ENCODE measurements at places on chromosomes 7 and 10. TPM values are rescaled to one million over a fixed set of nuclear protein-coding genes. Genes with fewer than 3 reads are reported as not detected.

- no peaks in the 10 kb centered on the region for H3K36me3 ChIP-seq
- H3K27ac ChIP-seq, result no peak overlapping the region
- H3K4me1 ChIP-seq, result no peaks in the 10 kb centered on the region
- no peak overlapping the region for H3K4me3 ChIP-seq
- H3K27me3 ChIP-seq, result no peaks in the 10 kb centered on the region
Measured at GRCh38 chr7:47721670-47722069, 139.8 kb upstream of the TNS3 start.

AZGP1 gene
- 0.50 TPM for total RNA-seq

GRCh38 chr7:55470261-55470660 lies 102.0 kb downstream of the VOPP1 start:
- H3K4me1 ChIP-seq, result no peaks in the 10 kb centered on the region
- no peak for DNase-seq
- peaks cover 2% of the 10 kb centered on the region for H3K36me3 ChIP-seq
- H3K27me3 ChIP-seq, result no peaks in the 10 kb centered on the region

CPEB3 gene
- 16.4 TPM for total RNA-seq

TAF5 gene
- total RNA-seq, result 3.7 TPM

DNA sequence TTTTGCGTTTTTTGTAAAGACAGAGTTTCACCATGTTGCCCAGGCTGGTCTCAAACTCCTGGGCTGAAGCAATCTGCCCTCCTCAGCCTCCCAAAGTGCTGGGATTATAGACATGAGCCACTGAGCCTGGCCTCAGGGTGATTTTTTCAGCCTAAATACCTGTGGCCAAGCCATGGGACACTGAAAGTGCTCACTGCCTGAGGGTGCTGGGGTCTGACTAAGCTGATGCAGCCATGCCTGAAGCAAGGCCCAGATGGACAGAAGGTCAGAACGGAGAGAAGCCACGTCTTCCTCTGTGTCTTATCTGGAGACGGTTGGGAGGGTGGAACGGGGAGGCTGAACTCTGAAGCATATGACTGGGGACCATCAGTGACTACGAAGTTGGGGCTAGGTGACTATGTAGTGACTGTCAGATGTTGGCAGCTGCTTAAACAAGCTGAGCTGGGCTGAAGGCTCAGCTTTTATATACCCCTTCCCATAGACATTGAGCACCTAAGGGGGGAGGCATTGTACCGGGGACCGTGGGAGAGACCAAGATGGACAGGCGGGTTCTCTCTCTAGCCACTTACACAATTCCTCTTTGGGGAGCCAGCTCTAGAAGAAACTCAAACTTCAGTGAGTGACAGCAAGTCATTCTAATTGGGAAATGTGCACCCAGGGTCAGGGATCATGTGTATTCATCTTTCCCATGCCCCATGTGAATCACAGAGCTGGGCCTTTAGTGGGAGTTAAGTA lies 73.3 kb upstream of the HABP2 start:
- no peaks in the 10 kb centered on the region for H3K27me3 ChIP-seq
- H3K36me3 ChIP-seq, result no peaks in the 10 kb centered on the region
- no peak overlapping the region for H3K27ac ChIP-seq
- no peak for DNase-seq

EBF3 gene
- 4.5 TPM for total RNA-seq

CPA4 gene
- total RNA-seq, result 1.2 TPM

DNA sequence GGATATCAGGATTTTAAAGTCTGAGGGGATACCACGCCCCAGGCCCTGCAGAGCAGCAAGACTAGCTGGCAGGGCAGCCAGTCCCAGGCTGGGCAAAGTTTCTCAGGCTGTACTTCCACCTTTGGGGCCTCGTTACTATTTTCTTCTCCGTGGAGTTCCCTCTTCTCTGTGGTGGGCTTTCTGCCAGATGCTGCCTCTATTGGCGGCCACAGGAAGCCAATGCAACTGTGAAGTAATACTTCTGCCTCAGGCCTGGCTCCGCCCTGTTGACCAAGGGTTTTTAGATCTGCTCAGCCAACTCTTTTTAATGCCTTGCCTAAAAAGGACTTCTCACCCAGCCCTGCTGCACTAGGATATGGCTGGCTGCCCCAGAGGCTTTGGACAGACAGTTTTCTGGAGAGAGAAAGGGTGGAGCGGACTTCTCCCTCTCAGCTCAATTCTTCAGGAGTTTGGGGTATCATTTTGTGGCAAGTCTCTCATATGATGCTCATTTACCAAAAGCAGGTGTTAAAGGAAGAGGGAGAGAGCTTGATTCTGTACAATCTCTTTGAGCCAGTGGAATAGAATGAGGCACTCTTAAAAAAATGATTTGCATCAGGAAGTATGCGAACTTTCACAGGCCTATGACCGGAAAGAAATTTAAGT lies 67.4 kb downstream of the HHEX start:
- no peaks in the 10 kb centered on the region for H3K27me3 ChIP-seq
- peak overlapping the region; percentile 24 for H3K4me3 ChIP-seq
- H3K27ac ChIP-seq, result peak overlapping the region; percentile 71
- DNase-seq, result peak; percentile 88

CYTH3 gene
- 15.0 TPM for total RNA-seq

DNA sequence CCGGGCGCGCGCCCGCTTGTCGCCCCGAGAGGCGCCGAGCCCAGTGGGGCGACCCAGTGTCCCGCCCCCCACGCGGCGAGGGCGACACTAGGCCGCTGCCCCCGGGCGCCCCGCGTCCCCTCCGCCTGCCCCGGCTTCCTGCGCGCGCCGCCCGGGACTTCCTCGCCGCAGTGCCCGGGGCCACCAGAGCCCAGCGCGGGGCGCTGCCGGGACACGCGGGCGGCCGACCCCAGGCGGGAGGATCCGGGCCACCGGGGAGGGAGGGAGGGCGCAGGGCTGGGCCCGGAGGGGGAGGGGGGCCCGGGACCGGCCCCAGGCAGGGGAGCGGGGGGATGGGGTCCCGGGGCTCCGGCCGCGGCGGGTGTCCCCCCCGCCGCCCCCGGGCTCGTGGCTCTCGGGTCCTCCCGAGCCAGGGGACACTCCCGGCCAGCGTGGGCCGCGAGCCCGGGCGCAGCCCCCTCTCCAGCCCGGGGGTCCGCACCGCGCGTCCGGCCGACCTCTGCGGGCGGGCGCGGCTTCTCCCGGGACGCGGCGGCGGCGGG lies 435 bp upstream of the PWWP2B start:
- peak overlapping the region; percentile 91 for H3K27ac ChIP-seq
- no peaks in the 10 kb centered on the region for H3K27me3 ChIP-seq
- no peaks in the 10 kb centered on the region for H3K36me3 ChIP-seq

GRCh38 chr10:53357587-53357986 lies 585.0 kb upstream of the MBL2 start:
- H3K4me1 ChIP-seq, result no peaks in the 10 kb centered on the region
- H3K4me3 ChIP-seq, result no peak overlapping the region
- no peaks in the 10 kb centered on the region for H3K27me3 ChIP-seq
- H3K36me3 ChIP-seq, result no peaks in the 10 kb centered on the region
- DNase-seq, result no peak

DNA sequence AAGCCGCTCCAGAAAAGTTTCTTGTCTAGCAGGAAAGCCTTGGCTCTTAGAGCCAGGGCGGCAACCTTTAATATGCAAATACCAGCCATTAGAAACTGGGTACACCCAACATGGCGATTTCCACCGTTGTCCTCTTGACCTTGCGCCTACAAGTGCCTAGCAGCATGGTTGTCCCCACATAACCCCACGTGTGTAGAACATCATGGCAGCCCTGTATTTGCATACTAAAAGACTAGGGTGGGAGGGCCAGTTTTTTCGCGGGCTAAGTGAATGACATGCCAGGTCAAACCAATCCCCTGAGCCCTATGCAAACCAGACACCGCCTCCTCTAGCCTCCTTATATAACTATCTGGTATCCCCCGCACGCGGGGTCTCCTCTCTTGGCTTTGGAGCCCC lies 58.4 kb upstream of the FZD8 start:
- no peaks in the 10 kb centered on the region for H3K4me1 ChIP-seq
- H3K4me3 ChIP-seq, result no peak overlapping the region
- DNase-seq, result no peak
- H3K27me3 ChIP-seq, result no peaks in the 10 kb centered on the region
- H3K36me3 ChIP-seq, result no peaks in the 10 kb centered on the region
- H3K27ac ChIP-seq, result no peak overlapping the region

LLCFC1 gene
- not detected for total RNA-seq

DNA sequence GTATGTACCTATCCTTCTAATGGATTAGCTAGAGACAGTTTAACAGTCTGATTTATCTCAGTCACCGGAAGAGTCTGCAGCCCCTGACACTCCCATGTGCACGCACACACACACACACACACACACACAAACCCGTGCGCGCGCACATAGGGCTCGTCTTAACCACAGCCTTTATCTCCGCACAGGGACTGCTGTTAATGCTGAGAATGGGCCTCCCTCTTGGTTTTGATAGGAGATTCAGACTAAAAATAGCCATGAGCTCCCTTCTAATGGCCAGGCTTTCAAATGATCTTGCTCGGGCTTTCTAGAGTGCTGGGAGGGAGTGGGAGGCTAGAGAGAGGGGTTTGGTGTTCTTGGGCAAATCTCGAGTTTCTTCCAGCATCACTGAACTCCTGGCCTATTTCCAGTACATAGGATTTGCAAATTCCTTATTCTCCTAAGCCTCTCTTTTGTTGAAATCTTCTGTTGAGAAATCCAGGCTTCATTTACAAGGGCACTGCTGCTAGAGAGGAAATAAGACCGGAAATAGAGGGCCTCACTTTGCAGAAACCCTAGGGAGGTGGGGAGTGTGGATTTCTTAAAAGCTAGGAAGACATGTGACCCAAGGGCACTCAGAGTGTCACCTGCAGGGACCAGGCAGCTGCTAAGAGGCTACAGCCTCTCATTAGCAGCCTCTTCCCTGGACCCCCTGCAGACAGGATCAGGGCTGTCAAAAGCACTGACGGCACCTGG lies 2.4 kb downstream of the TMEM72 start:
- DNase-seq, result no peak
- H3K36me3 ChIP-seq, result no peaks in the 10 kb centered on the region
- H3K27me3 ChIP-seq, result no peaks in the 10 kb centered on the region
